ENCODE measurements at places on chromosomes 16 and 17.
A peak's percentile ranks its signal among the peaks of the same experiment; 100 is the strongest.

GRCh38 chr17:601244-601925 lies 113.3 kb downstream of the VPS53 start:
- DNase-seq, result no peak

- no peak for DNase-seq
These were observed 7.3 kb downstream of the ABI3 start for GRCh38 chr17:49217651-49218413.

DNA sequence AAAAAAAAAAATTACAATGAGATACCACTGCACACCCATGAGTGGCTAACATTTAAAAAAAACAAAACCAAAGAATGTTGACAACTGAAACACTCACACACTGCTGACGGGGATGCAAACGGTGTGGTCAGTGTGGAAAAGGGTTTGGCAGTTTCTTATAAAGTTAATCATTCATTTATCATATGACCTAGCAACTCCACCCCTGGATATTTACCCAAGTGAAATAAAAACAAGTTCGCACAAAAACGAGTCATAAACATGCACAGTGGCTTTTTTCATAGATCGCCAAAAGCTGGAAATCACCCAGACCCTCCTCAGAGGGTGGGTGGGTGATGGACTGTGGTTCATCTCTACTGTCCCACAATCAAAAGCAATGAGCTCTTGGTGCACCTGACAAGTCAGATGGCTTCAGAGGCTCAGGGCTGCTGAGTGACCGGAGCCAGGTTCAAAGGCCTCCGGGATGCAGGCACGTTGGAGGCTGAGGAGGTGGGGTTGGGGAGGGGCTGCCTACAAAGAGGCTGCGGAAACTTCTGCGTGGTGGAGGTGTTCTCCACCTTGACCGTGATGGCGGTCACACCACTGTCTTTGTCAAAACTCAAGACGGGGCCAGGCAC lies 14.2 kb downstream of the RAB40B start:
- no peak for DNase-seq

DNA sequence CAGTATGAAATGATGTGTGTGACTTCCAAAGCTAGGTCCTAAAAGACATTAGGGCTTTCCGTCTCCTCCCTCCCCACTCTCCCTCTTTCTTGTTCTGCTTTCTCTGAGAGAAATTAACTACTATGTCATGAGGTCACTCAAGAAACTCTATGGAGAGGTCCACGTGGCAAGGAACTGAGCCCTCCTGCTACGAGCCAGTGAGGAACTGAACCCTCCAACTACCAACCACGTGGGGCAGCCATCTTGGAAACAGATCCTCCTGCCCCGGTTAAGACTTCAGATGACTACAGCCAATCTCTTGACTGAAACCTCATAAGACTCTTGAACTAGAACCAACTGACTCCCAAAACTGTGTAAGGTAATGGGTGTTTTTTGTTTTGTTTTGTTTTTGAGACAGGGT lies 4.2 kb upstream of the ALOX15 start:
- no peak for DNase-seq

DNA sequence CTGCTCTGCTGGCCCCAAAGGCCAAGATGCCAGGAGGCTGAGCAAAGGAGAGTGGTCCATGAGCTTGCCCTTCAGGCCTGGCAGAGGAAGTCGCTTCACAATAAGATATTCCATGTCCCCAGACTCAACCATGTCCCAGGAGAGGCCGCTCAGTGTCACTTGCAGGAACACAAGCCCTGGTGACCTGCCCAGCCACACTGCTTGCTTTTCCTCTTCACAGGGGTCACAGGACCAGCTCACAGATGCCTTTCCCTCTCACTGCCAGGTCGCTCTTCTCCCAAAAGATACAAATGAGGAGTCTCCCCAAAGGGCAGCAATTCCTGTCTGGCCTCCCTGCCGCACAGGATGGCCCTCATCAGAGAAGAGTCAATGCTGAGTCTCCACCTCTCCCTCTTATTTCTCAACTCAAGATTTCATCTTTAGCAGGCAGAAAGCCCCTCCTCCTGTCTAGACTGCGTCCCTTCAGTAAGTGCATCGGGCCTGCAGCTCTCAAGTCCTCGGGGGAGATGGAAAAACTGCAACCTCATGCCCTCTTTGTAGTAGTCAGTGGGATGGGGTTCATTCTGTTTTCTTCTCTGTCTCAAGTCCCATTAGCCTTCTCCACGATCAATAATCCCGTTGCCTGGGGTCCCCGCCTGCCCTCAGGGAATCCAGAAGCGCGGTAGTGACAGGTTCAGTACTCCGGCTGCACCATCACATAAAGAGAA lies 5.0 kb downstream of the JUP start:
- no peak for DNase-seq

DNA sequence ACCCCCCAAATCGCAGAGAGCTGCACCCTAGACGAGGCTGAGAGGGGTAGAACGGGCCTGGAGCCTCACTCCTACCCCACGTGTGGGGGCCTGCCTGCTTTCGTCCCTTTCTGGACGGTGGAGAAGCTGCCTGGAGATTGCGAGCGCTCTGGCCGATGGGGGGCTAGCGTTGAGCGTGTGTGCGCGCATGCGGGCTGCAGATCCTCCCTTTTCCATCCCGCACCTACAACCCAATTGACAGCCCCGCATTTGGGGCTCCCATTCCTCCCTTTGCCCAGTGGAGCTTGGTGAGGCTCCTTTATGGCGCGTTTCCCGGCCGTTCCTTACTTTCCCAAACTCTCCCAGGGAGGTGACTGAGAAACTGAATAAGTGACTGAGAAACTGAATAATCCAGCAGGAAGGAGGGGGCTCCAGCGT lies 907 bp upstream of the ESRP2 start:
- DNase-seq, result no peak

GRCh38 chr17:40460604-40460967 lies 17.3 kb downstream of the IGFBP4 start:
- no peak for DNase-seq

GRCh38 chr17:55774846-55775271 lies 24.0 kb downstream of the PCTP start:
- no peak for DNase-seq

- no peak for DNase-seq
These were observed 6.9 kb upstream of the SCNN1G start for GRCh38 chr16:23175651-23176050.

GRCh38 chr16:71217506-71217905 lies 13.0 kb downstream of the HYDIN start:
- no peak for DNase-seq

DNA sequence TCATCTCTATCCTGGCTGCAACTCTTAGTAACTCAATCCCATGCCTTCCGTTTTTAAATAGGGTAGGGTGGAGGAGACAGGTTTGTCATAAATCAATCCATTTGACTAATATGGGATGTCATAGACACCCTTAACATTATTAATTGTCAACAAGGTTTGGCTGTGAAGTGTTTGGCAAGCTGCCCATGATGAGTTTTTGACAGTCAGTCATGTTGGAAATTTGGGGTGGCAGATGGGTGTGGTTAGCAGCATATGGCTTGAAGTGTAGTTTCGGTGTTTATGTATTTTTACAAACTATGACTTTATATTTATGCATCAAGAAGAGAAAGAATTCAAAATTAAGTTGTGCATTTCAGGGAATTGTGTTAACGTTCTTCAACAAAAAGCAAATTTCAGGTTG lies 221.8 kb upstream of the CDH5 start:
- no peak for DNase-seq

GRCh38 chr17:40113907-40114245 lies 7.9 kb upstream of the MSL1 start:
- no peak for DNase-seq

DNA sequence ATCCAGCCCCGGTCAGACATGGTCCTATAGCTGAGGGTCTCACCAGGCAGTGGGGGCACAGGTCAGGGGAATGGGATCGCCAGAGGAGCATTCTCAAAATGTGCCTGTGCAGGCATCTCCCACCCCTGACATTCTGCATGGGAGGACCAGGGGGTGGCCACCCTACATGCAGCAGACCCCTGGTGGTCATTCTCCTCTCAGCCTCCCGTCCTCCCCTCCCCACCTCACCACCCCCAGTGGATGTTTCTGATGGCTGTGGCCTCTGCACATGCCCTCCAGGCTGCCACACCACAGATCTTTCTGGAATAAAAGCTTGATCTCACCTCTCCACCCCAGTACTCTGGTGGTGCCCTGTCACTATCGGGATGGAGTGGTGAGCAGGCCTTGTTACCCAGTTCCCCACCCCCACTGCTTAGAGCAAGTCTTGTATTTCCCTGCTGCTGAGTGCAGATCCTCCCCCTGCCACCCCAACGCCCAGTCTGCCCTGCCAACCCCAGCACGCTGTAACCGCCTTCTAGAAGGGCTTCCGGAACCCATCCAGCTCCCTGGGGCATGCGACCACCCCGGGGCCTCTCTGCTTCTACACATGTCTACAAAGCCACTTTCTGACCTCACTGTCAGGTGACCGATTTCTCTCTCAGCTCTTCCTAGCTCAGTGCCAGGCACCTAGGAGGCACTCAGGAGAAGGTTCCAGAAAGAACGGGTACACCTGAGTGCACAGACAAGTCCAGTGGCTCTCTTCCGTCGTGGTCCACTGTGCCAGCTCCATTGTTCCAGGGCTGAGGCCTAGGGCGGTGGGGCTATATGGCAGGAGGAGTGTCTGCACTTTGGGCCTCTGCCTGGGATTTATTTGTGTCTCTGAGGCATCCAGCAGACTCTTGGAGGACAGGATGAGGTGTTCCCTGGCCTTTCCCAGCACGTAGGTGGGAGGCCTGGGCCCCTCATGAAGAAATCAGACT lies 9.3 kb downstream of the TBC1D24 start:
- DNase-seq, result no peak

DNA sequence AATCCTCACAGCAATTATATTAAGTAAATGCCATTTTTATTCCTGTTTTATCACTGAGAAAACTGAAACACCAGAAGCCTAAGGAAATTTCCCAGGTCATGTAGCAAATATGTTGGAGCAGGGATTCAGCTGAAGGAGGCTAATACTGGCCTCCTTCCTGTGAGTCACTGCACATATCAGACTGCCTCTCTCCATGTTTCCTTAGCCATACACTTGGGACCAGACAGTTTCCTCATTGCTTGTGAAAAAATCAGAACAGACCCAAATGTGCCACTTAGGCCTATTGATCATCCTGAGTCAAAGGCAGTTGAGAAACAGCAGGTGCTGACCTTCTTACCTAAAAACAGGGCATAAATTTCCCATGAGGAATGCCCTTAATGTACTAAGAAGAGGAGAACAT lies 18.9 kb upstream of the ELAC2 start:
- no peak for DNase-seq

GRCh38 chr16:747978-748746 lies 7.4 kb upstream of the CIAO3 start:
- no peak for DNase-seq

GRCh38 chr16:12971241-12971640 lies 69.8 kb downstream of the SHISA9 start:
- peak; percentile 29 for DNase-seq

DNA sequence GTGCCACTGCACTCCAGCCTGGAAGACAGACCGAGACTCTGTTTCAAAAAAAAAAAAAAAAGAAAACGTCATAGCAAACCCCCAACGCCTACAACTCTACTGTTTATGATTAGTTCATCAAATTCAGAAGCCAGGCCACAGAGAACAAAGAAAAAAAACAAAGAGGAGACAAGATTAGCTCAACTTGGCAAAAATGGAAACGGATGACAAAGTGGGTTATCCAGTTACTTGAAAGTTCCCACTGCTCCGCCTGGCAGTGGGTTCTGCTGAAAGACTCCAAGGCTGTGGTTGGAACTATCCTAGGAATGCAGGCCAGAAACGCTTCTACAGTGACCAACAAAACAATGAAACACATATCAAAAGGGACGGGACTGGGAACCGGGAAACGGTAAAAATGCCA lies 53.1 kb downstream of the MRM3 start:
- no peak for DNase-seq

DNA sequence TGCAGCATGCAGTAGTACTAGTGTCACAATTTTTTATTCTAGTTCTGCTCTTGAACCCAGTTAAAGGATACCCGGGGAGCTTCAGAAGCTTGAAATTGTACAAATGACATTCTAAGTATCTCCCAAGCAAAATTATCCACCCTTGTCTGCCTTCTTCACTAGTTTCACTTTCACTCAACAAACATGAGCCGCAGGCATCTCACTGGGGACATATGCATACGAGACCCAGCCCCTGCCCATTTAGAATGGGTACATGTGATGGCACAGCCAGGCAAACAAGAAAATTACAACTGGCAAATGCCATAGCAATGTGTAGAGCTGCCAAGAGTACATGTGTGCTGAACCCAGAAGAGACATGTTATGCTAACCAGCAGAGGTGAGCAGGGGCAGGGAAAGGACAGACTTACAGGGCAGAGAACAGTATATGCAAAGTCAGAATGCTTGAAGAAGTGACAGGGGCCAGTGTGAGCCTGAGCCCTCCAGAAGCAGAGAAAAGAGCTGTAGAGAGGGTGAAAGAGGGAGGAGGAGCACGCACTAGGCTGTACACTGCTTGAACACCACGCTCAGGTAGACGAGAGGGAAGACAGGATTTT lies 8.3 kb downstream of the GINS2 start:
- no peak for DNase-seq

DNA sequence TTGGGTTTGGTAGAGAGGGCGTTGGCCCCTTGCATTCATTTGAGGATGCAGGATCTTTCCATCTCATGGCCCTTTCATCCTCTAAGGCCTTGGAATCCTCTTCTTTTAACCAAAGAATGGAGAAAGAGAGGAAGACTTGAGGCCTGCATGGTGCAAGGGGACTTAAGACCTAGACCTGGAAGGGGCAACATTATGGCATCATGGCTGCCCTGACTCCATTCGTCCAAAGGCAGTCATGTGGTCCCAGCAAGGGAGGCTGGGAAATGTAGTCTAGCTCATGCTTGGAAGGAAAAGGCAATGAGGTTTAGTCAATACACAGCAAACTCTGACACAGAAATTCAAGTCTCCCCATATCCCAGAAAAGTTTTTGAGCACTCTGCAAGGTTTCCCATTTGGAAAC lies 30.7 kb upstream of the CDRT4 start:
- DNase-seq, result no peak

DNA sequence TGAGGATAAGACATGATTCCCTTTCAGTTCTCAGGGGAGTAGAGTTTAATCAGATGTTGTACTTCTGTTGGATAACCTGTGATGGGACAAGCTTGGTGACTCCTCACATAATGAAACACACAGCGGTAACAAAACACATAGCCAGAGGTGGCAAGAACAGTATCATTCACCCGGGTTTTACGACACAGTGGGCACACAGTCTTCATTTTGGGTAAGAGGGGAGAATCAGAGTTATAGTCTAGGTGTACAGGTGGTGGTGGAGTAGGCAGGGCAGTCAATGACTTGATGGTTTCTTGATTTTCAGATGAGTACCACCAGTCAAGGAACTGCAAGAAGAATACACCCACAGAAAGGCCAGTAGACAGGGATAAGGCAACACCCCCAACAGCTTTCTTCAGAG lies 2.6 kb downstream of the PEX12 start:
- no peak for DNase-seq

DNA sequence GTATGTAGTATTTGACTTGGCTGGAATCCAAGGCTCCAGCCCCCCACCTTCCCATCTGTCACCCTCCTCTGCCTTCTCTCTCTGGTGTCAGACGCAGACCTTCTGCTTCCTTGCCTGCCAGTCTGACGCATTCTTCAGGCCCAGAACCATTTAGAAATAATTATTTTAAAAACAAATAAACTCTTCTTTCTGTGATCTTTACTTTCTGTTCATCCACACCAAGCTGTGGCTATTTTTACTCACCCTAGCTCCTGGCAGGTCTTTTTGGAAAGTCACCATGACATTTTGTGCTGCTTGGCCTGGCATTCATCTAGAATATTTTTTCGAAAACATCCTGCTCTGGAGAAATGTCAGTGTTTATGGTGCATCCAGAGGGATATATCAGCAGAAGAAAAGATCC lies 330.7 kb upstream of the ASIC2 start:
- no peak for DNase-seq

- DNase-seq, result no peak
These were observed 210.7 kb upstream of the NLRP1 start for GRCh38 chr17:5794881-5795506.

- no peak for DNase-seq
These were observed 56.9 kb downstream of the RMI2 start for GRCh38 chr16:11402051-11402744.

Measured in NCI-H187 treated with DMSO at 0.1 percent for 48 hours (cell line).